ENCODE measurements at places on chromosomes 7 and 10.

GRCh38 chr7:14085901-14086300, 96.4 kb upstream of the ETV1 start:
- DNase-seq = no peak

DNA sequence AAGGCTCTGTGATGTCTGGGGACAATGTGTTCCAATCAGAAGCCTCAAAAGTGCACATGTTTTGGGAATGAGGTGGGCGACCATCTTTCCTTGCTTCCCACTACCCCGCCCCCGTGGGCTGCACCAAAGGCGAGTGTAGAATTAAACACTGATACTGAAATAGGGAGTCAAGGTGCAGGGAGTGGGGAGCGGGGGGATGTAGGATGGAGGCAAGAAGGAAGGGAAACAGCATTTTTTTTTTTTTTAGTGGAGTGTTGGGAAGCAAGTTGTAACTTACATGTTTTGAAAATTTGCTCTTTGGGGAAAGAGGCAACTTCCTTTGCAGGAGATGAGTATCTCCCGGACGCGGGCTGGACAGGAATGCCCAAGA, 484 bp upstream of the DLX5 start:
- DNase-seq = no peak

DNA sequence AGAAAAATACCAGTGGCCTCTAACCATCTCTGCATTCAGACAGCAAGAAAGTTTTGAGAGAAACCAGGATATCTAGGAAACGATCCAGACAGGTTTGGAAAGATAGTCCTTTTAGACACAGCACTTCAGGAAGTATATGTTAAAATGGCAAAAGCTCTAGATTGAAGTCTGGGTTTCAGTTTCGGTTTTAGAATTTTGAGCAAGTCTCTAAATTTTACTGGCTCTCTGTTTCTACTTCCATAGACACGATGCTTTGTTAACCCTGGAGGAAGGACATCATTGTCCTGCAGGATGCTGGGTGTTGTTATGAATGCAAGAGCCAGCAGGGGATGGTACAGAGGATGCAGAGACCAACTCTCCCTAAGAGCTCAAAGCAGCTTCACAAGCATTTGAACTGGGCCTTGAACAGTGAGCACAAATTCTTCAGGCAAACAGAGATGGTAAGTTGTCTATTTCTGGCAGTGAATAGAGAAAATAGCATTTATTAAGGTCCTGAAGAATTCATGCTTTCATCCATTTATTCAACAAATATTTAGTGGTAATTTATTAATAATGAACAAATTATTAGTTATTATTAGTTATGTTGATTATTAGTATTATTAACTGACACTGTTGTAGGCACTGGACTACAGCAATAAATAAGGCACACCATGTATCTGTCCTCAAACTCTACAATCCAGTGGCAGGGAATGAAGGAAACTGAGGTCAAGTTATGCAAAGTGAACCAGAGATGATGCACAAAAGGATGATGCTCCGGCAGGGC, 152.7 kb upstream of the NRP1 start:
- DNase-seq = peak; percentile 3

DNA sequence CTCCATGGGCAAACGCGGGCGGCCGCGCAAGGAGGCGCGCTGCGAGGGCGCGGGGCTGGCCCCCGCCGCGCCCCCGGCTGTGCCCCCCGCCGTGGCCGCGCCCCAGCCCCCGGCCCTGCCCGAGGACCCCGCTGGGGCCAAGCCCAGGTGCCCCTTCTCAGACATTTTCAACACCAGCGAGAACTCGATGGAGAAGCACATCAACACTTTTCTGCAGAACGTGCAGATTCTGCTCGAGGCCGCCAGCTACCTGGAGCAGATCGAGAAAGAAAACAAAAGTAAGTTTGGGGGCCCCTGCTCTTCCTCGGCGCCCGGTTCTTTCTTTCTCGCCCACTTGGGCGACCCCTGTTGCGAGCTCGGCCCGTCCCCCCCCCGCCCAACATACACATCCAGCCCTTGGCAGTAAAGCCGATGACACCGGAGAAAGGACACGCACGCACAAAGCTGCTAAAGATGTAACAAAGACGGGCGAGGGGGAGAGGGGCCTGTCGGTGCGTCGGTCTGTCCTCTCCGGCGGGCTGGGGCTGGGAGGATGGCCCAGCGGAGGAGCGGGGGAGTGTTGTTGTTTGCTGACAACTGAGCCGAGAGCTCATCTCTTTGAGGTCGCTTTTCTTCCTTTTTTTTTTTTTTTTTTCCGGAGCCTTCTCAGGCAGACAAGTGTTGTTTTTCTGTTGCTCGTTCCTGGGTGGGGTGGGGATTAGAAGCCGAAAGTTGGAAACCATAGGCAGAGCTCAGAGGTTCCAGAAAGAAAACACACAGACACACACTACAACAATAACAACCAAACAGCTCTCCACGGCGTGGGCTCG, 604 bp downstream of the MXI1 start:
- no peak for DNase-seq

DNA sequence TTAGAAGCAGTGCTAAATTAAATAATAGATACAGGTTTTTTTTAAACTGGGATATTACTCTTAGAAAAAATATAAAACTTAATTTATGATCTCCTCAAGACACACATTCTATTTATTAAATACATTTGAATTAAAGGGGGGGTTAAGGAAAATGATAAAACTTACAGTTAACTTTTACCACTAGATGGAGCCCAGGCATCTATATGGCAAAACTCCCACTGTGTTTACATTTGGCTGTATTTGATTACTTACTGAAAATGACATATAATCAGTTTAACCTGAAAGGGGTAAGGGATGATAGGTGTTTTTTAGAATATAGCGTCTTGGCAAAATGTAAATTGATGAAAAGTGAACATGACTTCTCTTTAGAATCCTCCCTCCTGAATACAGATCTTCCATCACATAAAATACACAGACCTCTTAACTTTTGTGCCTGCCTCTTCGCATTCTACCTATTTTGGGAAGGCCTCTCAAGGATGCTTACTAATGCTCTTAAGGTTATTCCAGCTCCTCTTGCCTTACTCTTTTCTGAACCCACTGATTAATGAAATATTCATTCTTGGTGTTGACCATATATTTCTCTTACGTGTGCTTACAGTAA, 235.7 kb downstream of the AGMO start:
- DNase-seq = peak; percentile 34

DNA sequence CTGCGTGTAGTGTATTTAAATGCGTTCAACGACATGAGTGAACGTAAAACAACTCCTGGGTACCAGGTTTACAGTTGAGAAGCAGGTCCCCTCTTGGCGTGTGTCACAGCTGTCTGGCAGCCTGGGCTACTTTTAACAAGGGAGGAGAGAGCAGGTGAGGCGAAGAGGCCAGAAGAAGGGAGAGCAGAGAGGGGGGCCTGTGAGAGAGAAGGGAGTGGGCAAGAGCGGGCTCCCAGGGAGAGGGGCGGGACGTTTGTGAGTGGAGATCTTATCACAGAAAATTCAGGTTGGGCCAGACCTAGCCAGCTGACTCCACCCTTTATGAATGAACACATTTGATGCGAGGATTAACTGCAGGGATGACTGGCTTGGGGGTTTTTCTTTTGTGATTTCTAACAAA, 154.0 kb downstream of the CAMK1D start:
- no peak for DNase-seq

DNA sequence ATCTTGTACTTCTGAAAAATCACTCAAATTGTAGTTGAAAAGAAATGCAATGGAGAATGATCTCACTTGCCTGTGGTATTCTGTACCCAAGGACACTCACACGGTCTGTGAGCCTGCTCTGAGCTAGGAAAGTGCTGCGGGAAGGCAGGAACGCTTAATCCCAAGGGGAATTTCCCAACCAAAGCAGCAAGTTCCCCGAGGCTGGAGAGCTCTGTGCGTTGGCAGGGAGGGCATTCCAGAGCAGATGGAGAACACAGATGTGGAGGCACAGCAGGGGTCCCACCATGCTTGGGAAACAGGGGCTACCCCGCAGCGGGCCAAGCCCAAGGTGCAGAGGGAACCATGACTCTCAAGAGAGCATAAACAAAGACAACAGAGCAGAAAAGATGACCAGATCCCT, 13.6 kb downstream of the SVIL start:
- DNase-seq = no peak

Measured in COLO829 (cell line).